ENCODE measurements at places on chromosomes 5 and 9.

DNA sequence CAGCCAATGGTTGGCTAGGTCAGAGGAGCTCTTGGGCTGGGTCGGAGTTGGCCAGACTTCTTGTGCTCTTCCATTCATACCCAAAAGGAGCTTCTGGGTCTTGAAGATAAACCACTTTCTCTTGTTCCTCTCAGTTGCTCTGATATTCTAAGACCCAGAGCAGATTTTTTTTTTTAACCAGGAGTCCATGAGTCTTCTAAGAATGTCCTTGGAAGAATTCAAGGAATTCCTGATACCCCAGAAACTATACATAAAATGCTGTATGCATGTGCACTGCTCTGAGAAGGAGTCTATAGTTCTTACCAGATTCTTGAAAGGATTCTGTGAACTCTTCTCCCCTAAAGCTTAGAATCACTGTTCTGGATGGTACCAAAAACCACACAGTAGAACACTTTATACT is 9.9 kb upstream of the PALM2AKAP2 start:
- no peak overlapping the region for H3K27ac ChIP-seq
- H3K27me3 ChIP-seq: no peaks in the 10 kb centered on the region
- no peak for DNase-seq
- no peak overlapping the region for H3K4me3 ChIP-seq
- H3K36me3 ChIP-seq: no peaks in the 10 kb centered on the region

GRCh38 chr5:100797861-100798260 is 105.2 kb downstream of the ST8SIA4 start:
- no peak for DNase-seq
- H3K4me3 ChIP-seq: no peak overlapping the region
- H3K4me1 ChIP-seq: no peaks in the 10 kb centered on the region
- H3K27me3 ChIP-seq: no peaks in the 10 kb centered on the region

- H3K27ac ChIP-seq: no peak overlapping the region
- peaks cover 5% of the 10 kb centered on the region for H3K4me1 ChIP-seq
- DNase-seq: no peak
- no peaks in the 10 kb centered on the region for H3K27me3 ChIP-seq
Measured at GRCh38 chr5:134246771-134247427, 21.0 kb upstream of the PPP2CA start.

GRCh38 chr9:126159430-126160060 is 167.1 kb upstream of the MVB12B start:
- no peaks in the 10 kb centered on the region for H3K4me1 ChIP-seq
- no peak overlapping the region for H3K27ac ChIP-seq
- H3K36me3 ChIP-seq: no peaks in the 10 kb centered on the region
- DNase-seq: no peak

- no peak overlapping the region for H3K27ac ChIP-seq
- H3K27me3 ChIP-seq: peaks cover 6% of the 10 kb centered on the region
- no peak overlapping the region for H3K4me3 ChIP-seq
- H3K4me1 ChIP-seq: no peaks in the 10 kb centered on the region
- peak; percentile 26 for DNase-seq
- H3K36me3 ChIP-seq: no peaks in the 10 kb centered on the region
Measured at GRCh38 chr5:54959673-54960418, 25.5 kb downstream of the ESM1 start.

DNA sequence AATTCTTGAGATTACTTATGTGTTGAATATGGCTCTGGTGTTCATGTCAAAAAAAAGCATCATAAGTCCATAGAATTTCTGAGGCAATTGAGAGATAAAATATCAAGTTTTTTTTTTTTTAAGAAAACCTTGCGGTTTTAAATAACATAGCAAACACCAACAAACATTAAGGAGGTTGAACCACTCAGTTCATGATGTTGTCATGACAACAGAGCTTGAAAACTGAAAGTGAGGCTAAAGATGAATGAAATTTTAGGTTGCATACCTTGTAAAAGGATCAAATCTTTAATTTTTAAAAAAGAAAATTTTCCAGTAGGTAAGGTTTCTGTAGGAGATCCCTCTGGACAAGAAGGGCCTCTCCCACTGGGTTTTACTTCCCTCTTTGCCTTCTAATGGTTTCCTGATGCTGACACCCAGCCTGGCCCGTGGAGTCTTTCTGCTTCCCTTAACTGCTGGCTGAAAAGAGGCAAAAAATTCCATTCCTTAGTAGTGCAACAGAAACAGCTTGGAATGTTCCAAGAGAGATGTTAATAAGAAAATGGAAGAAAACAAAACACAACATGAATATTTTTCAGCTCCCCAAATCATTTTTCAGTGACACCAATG is 60.0 kb upstream of the FER start:
- no peaks in the 10 kb centered on the region for H3K27me3 ChIP-seq
- H3K36me3 ChIP-seq: no peaks in the 10 kb centered on the region

GRCh38 chr9:5846501-5846921 is 13.6 kb upstream of the ERMP1 start:
- peaks cover 11% of the 10 kb centered on the region for H3K4me1 ChIP-seq
- no peaks in the 10 kb centered on the region for H3K36me3 ChIP-seq
- H3K27ac ChIP-seq: no peak overlapping the region

- DNase-seq: no peak
- no peaks in the 10 kb centered on the region for H3K36me3 ChIP-seq
- H3K4me1 ChIP-seq: 0 out of 2 replicates have a peak, but pooled peaks cover 12% of the 10 kb centered on the region
- H3K4me3 ChIP-seq: no peak overlapping the region
- no peaks in the 10 kb centered on the region for H3K27me3 ChIP-seq
- H3K27ac ChIP-seq: no peak overlapping the region
Measured at GRCh38 chr9:125687163-125687863, 19.7 kb downstream of the MAPKAP1 start.

DNA sequence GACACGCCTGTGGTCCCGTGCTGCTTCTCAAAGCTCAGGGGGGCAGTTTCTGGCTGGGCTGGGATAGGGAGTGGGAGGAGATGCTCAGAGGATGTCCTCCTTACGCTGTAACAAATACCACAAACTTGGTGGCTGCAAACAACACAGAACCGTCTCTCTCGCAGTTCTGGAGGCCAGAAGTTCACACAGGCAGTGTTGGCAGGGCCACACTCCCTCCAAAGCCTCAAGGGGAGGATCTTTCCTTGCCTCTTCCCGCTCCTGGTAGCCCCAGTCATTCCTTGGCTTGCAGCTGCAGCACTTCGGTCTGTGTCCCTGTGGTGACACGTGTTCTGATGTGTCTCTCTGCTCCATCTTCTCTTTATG is 10.4 kb upstream of the ORM1 start:
- H3K4me3 ChIP-seq: no peak overlapping the region
- no peaks in the 10 kb centered on the region for H3K4me1 ChIP-seq
- DNase-seq: no peak
- peaks cover 46% of the 10 kb centered on the region for H3K27me3 ChIP-seq
